ENCODE measurements at places on chromosomes 16 and 17.

- no peak for DNase-seq
Measured at GRCh38 chr16:72312828-72313227, 140.9 kb upstream of the PMFBP1 start.

DNA sequence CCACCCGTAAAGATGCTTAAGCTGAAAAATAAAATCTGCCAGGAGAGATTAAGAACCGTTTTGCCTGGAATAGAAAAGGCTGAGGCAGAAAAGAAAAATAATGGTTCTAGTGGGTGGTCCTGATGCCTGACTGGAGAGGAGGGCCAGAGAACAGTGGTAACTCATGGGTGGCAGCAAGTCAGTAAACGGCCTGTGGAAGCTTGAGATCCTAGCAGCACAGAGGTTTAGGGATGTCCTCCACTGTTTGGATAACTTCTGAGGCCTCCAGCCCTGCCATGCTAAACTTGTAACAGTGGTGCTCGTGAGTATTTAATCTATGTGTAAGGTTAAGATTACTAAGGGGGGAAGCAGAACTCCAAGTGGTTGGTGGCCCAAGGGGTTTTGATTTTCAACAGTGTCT lies 21.2 kb upstream of the PHAF1 start:
- no peak for DNase-seq

GRCh38 chr16:87540072-87540896 lies 47.5 kb upstream of the ZCCHC14 start:
- DNase-seq: no peak

- DNase-seq: no peak
Measured at GRCh38 chr17:61416211-61416539, 16.5 kb downstream of the TBX2 start.

Measured in A172 (cell line).